Activated T-cell treated with anti-CD3 and anti-CD28 coated beads for 48 hours (primary cell): ENCODE measurements at places on chromosomes 3 and 15.
A peak's percentile ranks its signal among the peaks of the same experiment; 100 is the strongest.

DNA sequence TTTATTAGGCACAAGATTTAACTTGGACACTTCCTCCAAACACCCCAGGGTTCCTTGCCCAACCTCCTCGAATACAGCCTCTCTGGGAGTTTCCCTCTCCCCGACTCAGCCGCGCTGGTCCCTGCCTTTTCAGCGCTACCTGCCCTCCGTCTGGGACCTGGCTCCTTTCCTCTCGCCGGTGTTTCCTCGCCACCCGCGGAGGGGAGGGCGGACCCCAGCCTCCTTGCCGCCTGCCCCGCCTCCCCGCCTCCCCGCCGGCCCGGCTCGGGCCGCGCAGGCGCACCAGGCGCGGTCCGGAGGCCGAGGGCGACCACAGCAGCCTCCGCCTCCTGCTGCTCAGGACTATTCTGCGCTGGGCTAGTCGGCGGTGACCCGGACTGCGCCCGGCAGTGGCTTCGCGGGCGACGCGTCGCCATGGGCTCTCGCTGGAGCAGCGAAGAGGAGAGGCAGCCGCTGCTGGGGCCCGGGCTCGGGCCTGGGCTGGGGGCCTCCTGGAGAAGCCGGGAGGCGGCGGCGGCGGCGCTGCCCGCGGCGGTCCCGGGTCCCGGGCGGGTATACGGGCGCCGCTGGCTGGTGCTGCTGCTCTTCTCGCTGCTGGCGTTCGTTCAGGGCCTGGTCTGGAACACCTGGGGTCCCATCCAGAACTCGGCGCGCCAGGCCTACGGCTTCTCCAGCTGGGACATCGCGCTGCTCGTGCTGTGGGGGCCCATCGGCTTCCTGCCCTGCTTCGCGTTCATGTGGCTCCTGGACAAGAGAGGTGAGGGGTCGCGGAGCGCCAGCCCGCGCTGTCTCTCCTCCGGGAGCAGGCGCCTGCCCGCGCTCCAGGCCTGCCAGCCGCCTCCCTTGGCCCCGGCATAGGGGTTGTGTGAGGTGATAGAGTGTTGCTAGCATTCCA, at the start of gene SLC49A4:
Gene SLC49A4, plus strand, starts transcription at position 291 of the 895 bp plus-strand sequence. Its CDS starts 124 bp downstream, at position 415.
- DNase-seq: peak; percentile 69

DNA sequence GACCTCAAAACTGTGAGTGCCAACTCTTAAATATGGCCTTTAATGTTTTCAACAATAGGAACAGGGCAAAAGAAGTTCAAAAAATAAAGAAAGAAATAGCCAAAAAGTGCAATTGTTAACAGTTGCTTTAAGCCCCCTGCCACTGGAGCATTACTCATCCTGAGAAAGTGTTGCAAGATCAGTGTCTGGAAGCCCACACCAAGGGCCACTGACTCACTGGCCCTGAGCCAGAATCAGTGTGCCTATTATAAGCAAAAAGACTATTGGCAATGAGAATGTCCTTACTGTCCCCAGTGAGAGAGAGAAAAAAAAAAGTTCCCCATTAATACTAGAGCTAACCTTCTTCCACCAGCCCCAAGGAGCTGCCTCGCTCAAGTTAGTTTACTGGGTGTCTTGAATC, 480.1 kb upstream of the ZNF385D start:
- DNase-seq: no peak

- DNase-seq: no peak
Observed at GRCh38 chr3:136667081-136667480, 85.1 kb downstream of the STAG1 start.

DNA sequence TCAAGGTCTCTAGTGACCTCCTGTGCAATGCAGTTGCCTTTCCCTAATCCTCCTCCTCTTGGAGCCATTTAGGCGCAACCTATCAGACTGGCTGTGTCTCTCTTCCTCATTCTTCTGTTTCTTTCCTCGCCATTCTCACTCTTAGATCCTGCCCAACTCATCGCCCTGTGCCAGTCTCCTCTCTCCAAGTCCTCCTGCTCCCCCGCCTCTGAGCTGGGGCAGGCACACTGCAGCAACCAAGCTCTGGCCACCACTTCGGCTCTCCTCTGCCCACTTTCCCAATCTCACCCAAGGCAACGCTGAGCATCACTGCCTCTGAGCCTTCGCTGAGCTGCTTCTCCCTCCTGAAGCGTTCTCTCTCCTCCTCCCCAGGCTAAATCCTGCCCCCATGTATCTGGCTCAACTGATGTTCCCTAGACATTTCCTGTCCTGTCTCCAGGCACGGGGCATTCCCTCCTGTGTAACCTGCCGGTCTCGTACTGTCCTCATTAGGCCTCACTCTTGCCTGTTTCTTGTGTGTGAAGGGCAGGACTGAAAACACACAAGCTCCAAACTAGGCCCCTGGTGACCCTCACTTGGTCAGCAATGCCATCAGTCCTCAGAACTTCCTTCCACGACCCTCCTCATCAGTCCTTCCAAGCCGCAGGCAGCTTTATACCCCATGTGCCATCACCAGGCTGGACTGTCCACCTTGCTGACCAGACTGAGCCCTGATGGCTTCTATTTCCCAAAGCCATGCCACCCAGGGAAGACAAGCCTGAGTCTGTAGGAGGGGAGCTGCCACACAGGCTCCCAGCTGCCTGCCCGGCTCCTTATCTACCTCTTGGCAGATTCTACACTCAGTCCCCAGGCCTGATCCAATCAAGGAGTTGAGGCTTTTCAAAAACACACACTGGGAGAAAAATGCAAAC, 85.6 kb downstream of the SEC22A start:
- DNase-seq: no peak

DNA sequence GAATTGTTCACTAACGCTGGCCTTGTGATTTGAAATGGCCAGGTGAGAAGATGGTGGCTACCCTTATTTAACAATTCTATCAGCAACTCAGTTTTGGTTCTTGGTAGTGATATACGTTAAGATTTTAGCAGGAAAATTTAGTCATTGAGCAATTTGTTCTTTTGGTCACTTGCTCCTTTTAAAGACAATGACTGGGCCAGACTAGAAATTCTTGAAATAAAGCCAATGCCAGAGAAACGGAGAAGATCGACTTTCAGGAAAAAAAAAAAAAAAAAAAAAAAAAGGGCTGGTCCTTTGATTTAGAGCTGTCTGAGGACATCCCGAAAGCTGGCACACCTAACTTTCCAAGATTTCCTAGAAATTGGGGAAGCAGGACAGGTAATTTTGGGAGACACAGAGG, 178.5 kb downstream of the FNDC3B start:
- no peak for DNase-seq

DNA sequence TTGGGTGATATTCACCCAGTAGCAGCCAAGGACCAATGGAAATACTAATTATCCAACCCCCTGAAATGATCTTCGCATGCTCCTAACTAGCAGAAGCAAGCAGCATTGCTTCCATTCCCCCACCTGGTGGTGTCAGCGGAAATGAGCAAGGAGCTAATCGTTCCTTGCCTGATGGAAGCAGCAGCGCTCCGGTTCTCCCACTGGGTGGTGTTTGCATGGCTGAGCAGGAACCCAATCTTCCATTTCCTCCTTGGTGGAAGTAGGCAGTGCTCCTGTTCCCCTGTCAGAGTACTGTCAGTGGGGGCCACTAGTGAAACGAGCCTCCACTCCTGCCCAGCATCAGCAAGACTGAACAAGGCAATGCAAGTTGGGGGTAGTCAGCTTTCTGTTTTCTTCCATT, 311.5 kb downstream of the CACNA2D3 start:
- no peak for DNase-seq

GRCh38 chr3:24088782-24089181, 143.7 kb downstream of the NR1D2 start:
- DNase-seq: no peak

DNA sequence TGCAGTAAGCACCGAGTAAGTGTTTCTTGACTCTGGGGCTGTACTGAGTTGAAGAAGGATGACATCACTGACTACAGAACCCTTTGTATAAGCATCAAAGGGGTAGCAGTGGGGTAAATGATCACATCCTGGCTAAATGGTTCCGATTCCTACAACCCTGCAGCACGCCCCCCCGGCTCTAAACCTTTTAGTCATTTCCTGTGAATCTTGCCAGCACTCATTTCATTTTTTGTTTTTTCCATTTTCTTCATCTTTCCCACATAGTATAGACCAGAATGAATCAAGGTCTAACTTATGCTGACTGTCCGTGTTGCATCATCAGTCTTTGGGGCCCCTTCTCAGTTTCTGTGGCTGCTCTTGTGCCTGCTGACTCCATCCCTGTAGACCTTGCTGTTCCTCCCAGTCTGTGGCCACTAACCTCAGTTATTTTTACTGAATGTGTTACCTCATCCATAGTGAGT, 383.1 kb upstream of the TPRG1 start:
- peak; percentile 62 for DNase-seq

DNA sequence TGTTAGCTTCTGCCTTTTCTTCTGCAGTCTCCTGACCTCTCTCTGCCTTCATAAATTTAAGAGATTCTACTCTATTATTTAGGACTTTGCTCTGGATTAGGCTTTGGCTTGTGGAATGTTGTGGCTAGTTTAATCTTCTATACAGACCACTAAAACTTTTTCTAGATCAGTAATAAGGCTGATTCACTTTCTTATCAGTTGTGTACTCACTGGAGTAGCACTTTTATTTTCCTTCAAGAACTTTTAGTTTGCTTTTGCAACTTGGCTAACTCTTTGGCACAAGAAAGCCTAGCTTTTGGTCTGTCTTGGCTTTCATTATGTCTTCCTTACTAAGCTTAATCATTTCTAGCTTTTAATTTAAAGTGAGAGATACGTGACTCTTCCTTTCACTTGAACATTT, 265.5 kb upstream of the TBC1D5 start:
- no peak for DNase-seq

- no peak for DNase-seq
Observed at GRCh38 chr3:53159156-53160060, 1.6 kb upstream of the PRKCD start.

- no peak for DNase-seq
Observed at GRCh38 chr3:9192248-9193025, 57.0 kb downstream of the SRGAP3 start.

- DNase-seq: no peak
Observed at GRCh38 chr3:29373131-29373680, 92.3 kb downstream of the RBMS3 start.

DNA sequence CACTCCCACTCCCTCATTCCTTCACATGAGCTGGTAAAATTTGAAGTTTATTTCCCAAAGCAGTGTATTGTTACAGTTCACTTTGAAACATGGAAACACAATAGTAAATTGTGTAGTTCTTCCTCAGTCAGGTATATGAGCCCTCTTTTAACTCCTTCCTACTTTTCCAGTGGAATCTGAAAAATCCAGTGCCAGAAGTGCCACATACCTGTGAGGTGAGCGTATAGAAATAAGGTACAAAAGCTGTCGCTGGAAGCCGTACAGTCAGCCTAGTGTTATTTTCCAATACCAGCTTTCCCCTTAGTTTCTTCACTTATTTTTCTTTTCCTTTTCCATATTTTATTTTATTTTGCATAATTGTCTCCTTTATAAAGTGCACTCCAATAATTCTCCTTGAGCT, 81.7 kb upstream of the CADM2 start:
- DNase-seq: no peak

DNA sequence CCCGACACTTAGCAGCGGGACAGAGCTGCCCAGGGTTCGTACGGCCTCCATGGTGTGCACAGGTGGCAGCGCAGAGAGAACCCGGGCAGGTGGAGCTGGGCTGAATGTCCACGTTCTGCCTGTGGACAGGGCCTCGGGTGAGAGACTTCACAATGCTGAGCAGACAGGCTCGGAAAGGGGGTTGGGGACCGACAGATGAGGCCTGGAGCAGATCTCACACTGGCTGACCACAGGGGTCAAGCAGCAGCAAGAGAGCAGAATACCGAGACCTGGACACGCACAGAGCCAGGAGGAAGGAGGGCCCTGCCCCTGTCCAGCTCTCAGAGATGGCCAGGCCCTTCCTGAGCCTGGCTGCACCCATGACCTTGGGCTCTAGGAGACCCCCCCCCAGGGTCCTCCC, 83.0 kb downstream of the VGLL4 start:
- no peak for DNase-seq

DNA sequence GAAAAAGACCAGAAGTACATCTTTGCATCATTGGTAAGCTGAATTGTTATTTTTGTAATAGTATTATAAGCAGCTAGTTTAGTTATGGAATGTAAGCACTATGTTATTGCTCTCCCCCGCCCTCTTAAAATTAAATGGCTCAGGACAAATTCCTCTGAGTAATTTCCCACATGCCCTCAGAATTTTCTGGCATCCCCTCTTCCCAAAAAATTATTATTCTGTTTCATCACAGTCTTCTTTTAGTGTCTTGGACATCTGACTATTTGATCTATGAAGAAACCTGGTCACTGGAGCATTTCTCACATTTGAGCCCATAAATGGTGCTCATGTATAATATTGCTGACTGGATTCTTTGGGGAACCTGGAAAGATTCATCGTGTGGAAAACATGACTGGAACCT, 68.3 kb downstream of the KLHL25 start:
- no peak for DNase-seq

DNA sequence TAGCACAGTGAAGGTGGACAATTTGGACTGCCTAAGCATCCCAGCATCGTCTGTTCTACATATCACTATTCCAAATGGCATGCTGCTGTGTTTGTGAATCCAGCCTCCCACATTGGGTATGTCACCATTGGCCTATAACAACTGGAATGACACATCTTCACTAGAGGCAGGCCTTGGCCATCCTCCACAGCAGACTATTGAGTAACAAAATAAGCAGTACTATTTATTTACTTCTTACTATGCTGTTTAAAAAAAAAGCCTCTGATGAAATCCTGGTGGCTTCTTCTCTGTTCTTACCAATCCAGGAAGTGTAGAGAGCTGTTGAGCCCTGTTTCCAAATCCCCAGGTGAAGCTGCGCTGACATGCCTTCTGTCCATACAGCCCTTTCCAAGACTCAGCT, 30.6 kb upstream of the CERS3 start:
- DNase-seq: no peak

DNA sequence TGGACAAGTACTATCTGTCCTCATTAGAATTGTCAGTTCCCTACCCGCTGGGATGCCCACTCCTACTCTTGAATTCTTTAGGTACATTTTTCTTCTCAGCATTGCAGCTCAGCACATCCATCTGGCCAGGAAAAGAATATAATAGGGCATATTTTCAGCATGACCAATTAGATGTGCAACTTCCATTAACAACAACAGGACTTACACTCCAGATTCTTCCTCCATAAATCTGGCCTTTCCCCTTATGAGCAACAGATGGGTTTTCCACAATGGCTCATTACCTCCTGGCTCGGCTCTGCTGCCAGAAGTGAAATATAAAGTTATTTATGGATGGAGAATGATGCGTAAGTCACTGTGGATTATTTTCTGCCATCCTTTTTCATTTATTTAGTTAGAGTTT, 443.8 kb upstream of the TGFBR2 start:
- DNase-seq: no peak

- DNase-seq: no peak
Observed at GRCh38 chr15:25439369-25439836, 579 bp upstream of the UBE3A start.

GRCh38 chr15:84604826-84605553, 4.2 kb downstream of the ZSCAN2 start:
- DNase-seq: peak; percentile 58
